Stimulated activated CD4-positive, alpha-beta T cell treated with anti-CD3 and anti-CD28 coated beads, Interleukin-12 subunit alpha, Interleukin-12 subunit beta, amount 100 ng/mL, for 4 hours (primary cell): ENCODE measurements at places on chromosomes 6 and 20.
A peak's percentile ranks its signal among the peaks of the same experiment; 100 is the strongest.

- DNase-seq = no peak
These were observed 316.3 kb upstream of the CNR1 start for GRCh38 chr6:88482465-88482864.

GRCh38 chr6:41626917-41627316 lies 11.4 kb upstream of the MDFI start:
- no peak for DNase-seq

DNA sequence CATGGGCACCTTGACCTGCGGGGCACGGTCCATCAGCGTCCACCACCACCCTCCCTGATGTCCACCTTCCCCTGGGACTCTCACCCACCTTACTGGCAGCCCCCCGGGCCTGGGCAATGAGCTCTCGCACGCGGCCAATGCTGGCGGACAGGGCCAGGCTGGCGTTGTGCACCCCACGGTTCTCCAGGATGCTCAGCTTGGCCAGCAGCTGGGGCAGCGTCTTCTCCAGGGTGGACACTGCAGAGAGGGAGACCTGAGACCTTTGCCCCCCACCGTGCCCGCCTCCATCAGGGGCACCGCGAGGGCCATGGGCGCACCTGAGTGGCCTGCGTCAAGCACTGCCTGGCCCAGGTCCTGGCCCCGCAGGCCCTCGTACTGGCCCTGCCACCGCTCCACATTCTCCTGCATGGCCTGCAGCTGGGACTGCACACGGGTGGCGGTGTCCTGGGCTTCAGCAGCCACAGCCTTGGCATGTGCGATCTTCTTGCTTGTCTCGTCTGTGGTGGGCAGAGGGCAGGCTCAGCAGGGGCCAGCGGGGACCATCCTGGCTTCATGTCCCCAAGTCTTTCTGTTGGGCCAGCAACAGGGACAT lies 12.0 kb downstream of the ADRM1 start:
- DNase-seq = no peak

GRCh38 chr6:132161283-132161682 lies 210.1 kb upstream of the CCN2 start:
- no peak for DNase-seq

DNA sequence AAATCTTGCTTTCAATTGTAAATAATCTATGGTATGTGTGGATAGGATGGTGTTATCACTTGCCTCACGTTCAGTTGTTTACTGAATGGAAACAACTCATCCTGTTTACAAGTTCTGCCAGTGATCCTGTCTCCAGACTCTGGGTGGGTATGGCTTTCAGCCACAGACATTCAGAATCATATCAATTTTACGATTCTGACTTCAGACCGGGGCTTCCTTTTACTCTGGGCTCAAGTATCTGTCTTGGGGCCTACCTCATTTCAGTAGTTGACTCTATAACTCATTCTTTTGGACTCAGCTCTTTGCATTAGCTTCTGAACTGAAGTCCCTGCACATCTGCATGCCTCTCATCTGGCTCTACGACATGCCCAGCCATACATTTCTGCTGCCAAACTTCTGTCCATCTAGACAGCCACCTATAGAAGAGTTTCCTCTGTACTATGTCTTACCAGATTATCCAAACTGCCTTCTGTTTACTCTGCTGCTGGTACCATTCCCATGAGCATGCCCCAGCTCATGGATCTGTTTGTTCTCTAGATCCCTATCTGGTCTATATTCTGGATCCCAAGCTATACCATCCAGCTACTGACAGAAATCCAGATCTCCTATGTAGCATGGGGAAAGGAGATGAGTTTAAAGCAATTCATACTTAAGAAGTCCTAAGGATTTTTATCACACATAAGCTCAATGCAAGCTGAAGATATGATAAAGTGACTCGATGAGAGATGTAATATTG lies 34.3 kb downstream of the FYN start:
- DNase-seq = no peak

DNA sequence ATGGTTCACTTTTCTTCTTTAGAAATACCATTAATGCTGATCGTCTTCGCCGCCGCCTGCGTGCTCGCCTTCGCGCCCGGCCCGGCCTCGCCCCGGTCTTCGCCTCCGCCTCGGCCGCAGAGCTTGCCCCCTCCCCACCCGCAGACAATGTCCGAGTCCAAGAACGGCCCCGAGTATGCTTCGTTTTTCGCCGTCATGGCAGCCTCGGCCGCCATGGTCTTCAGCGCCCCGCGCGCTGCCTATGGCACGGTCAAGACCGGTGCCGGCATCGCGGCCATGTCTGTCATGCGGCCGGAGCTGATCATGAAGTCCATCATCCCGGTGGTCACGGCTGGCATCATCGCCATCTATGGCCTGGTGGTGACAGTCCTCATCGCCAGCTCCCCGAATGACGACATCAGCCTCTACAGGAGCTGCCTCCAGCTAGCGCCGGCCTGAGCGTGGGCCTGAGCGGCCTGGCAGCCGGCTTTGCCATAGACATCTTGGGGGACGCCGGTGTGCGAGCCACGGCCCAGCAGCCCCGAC lies 4.8 kb upstream of the PRPH2 start:
- DNase-seq = peak; percentile 23

- DNase-seq = no peak
These were observed 19.2 kb upstream of the HAO1 start for GRCh38 chr20:7959484-7959883.
